ENCODE measurements at places on chromosomes 7 and 10. TPM values are rescaled to one million over a fixed set of nuclear protein-coding genes. Genes with fewer than 3 reads are reported as not detected.

ABHD11 gene
- 6.5 TPM for total RNA-seq

PRKAR1B gene
- total RNA-seq: 5.9 TPM

C10orf105 gene
- total RNA-seq: not detected

ARMH3 gene
- total RNA-seq: 9.1 TPM

UBTD1 gene
- total RNA-seq: 32.7 TPM

BBS9 gene
- 39.8 TPM for total RNA-seq

NODAL gene
- not detected for total RNA-seq

GIMAP7 gene
- total RNA-seq: not detected

NPSR1 gene
- not detected for total RNA-seq

HYAL4 gene
- not detected for total RNA-seq

GNAI1 gene
- 42.1 TPM for total RNA-seq

GPR158 gene
- total RNA-seq: under 0.01 TPM

ADIRF gene
- 18.3 TPM for total RNA-seq

CLRN3 gene
- not detected for total RNA-seq

IRF5 gene
- under 0.01 TPM for total RNA-seq

NRP1 gene
- 200 TPM for total RNA-seq

CPEB3 gene
- total RNA-seq: 1.2 TPM

ZNF503 gene
- total RNA-seq: 18.5 TPM

AP3M1 gene
- total RNA-seq: 35.8 TPM

LIPM gene
- not detected for total RNA-seq

CBLL1 gene
- 32.7 TPM for total RNA-seq

CUX1 gene
- 41.6 TPM for total RNA-seq

TEX36 gene
- total RNA-seq: not detected

HTR5A gene
- not detected for total RNA-seq

VIPR2 gene
- not detected for total RNA-seq

CD36 gene
- total RNA-seq: 22.8 TPM

SPDYE2 gene
- not detected for total RNA-seq

SPDYE8 gene
- not detected for total RNA-seq

ZNF789 gene
- total RNA-seq: 6.9 TPM

C7orf57 gene
- under 0.01 TPM for total RNA-seq

PDE1C gene
- 143 TPM for total RNA-seq

GJD4 gene
- under 0.01 TPM for total RNA-seq

NPTX2 gene
- total RNA-seq: 2.4 TPM

SFTPD gene
- 0.36 TPM for total RNA-seq

STOX1 gene
- total RNA-seq: 0.29 TPM

CALY gene
- not detected for total RNA-seq

GDF2 gene
- total RNA-seq: not detected

CTAGE15 gene
- not detected for total RNA-seq

ANKRD22 gene
- total RNA-seq: under 0.01 TPM

STEAP1 gene
- total RNA-seq: 45.4 TPM

ODAD2 gene
- 0.59 TPM for total RNA-seq

HABP2 gene
- total RNA-seq: not detected

CDC14C gene
- 0.29 TPM for total RNA-seq

ZFAND4 gene
- total RNA-seq: 10.9 TPM

PRSS2 gene
- not detected for total RNA-seq

SLC29A4 gene
- 1.1 TPM for total RNA-seq

BTBD16 gene
- not detected for total RNA-seq

SKIDA1 gene
- total RNA-seq: 0.29 TPM

XRCC2 gene
- total RNA-seq: 1.2 TPM

PLEKHS1 gene
- total RNA-seq: not detected

All from osteoblast (primary cell).